Panc1 (cell line): ENCODE measurements at places on chromosomes 4 and X. TPM values are rescaled to one million over a fixed set of nuclear protein-coding genes. Genes with fewer than 3 reads are reported as not detected.

DNA sequence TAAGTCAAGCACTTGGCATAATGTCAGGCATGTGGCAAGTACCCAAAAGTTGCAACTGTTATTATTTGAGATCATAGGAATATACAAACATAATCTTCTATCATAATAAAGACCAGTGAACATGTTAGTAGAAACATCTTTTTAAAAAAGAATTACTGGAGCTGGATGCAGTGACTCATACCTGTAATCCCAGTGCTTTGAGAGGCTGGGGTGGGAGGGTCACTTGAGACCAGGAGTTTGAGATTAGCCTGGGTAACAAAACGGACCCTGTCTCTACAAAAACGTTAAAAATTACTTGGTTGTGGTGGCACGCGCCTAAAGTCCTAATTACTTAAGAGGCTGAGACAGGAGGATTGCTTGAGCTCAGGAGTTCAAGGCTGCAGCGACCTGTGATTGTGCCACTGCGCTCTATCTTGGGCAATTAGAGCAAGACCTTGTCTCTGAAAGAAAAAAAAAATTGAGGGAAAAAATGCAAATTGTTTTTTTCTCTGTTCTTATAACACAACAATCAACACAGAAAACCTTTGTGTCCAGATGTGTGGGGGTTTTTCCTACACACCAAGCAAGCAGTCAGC is 284.3 kb downstream of the ARHGAP10 start:
- no peak for DNase-seq

DNA sequence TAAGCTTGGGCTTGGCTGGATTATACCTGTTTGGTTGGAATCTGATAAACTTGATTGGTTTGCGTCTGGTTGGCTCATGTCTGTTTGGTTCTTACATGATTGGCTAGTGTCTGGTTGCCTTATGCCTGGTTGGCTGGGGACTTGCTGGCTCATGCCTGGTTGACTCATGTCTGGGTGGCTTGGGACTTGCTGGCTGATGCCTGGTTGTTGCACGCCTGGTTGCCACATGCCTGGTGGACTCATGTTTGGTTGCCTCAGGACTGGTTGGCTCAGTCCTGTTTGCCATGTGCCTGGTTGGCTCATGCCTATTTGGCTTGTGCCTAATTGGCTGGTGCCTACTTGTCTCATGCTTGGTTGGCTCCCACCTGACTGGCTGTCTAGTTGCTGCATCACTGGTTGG is 104.5 kb downstream of the APOOL start:
- no peak for DNase-seq

DNA sequence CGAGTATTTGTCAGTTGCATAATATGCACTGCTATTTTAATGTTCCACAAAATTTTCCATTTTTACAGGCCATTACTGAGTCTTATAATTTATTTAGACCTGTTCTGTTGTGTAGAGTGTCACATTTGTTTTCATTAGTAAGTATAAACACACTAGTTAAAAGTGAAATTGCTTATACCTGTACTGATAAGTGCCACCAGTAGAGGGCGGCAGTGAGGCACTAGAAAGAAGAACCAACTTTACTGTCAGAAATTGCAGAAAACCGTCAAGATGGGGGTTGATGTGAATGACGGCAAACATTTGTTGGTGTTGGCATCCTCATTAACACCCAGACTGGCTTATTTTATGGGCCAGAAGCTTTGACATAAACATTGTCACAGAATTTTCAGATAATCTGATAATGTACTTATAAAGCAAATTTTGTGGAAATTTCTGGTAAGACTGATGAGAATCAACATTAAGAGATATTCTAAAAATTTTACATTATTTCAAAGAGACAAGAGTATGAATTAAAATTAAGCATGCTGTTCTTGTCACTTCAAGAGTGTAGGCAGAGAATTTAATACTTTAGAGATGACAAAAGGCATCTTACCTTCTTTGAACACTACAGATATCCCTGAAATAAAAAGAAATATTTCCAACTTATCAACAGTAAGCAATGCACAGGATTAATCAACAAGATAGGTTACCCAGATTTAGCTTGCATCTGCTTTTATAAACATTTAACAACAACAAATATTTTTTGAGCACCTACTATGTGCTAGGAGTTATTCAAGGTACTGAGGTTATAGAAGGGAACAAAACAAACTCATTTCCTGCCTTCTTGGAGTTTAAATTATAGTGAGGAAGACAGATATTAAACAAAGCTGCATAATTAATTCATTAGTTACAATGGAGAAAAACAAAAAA is 24.9 kb downstream of the ALPK1 start:
- DNase-seq, result peak; percentile 38

- DNase-seq, result no peak
Observed at GRCh38 chrX:74613370-74614092, 893 bp downstream of the RLIM start.

The STATH gene
- not detected for total RNA-seq
